ENCODE measurements at places on chromosomes 3 and 15.

GRCh38 chr15:84616235-84616634, 15.4 kb downstream of the ZSCAN2 start:
- no peak for DNase-seq

- no peak for DNase-seq
These were observed 71.0 kb downstream of the B3GNT5 start for GRCh38 chr3:183324083-183324482.

DNA sequence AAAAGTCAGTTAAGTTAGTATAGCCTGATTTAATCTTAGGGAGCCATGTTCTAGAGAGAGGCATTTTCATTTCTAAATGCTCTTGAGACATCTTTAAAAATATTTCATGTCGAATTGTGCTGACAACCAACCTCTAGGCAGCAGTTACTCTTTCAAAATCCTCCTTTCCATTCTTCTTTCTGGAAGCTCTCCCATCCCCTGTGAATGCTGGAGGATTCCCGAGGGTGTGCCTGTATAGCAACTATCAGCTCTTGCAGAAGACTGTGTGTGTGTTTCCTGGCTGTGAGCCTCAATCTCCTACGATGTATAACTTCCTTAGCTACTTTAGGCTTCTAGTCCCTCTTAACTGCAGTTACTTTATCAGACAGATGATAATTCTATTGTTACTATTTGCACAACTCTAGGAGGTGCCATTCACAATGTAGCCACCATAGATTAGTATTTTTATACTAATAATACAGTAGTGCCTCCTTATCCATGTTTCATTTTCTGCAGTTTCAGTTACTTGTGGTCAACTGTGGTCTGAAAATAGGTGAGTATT, 250.3 kb downstream of the EDEM1 start:
- no peak for DNase-seq

- no peak for DNase-seq
These were observed 278.0 kb downstream of the FOXP1 start for GRCh38 chr3:71305231-71306206.

GRCh38 chr3:57169872-57170623, 4.9 kb upstream of the IL17RD start:
- DNase-seq: peak; percentile 86

GRCh38 chr15:80495401-80495942, 91.3 kb downstream of the ARNT2 start:
- DNase-seq: no peak

- no peak for DNase-seq
These were observed 85.6 kb upstream of the RASGRF1 start for GRCh38 chr15:79176151-79176550.

GRCh38 chr3:197305854-197306253, 7.4 kb upstream of the DLG1 start:
- no peak for DNase-seq

- peak; percentile 93 for DNase-seq
These were observed 36.0 kb downstream of the TM2D3 start for GRCh38 chr15:101615986-101616848.

DNA sequence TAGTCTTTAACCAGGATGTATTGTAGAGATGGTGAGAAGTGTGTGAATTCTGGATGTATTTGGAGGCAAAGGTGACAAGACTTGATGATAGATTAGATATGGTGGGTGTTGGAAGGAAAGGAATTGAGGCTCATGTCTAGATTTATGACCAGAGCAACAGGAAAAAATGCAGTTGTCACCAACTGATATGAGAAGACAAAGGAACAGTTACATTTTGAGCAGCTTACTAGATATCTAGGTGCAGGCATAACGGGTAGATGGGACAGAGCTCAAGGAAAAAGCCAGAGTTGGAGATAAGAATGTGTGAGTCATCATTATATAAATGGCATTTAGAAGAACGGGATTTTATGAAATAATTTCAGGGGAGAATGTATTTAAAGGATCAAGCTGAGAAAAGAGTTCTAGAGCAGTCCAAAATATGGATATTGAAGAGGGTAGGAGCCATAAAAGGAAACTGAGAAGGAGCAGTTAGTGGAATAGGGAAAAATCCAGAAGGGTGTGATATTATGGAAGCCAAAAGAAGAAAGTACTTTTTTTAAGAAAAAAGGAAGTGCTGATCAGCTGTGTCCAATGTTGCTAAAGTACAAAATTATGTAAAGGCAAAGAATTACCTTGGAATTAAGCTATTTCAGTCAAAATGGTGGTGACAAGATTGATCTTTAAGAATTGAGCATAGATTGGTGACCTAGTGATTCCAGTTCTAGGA, 262.5 kb downstream of the CGGBP1 start:
- no peak for DNase-seq

DNA sequence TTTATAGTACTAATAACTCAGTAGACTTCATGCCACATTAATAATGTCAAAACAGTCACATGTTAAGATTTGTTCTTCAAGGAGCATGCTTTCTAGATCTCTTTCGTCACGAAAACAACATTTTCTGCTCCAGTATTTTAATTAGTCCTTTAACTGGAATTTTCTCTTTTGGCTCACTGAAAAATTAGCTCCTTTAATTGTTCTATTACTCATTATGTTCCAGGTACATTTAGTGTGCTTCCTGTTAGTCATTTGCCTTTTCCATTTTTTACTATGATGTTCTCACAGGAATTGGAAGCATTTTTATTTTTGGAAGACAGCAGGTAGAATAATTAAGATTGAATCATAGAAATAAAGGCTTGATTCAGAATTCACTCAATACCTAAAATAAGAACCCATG, 111.2 kb downstream of the SLC9A9 start:
- DNase-seq: no peak

DNA sequence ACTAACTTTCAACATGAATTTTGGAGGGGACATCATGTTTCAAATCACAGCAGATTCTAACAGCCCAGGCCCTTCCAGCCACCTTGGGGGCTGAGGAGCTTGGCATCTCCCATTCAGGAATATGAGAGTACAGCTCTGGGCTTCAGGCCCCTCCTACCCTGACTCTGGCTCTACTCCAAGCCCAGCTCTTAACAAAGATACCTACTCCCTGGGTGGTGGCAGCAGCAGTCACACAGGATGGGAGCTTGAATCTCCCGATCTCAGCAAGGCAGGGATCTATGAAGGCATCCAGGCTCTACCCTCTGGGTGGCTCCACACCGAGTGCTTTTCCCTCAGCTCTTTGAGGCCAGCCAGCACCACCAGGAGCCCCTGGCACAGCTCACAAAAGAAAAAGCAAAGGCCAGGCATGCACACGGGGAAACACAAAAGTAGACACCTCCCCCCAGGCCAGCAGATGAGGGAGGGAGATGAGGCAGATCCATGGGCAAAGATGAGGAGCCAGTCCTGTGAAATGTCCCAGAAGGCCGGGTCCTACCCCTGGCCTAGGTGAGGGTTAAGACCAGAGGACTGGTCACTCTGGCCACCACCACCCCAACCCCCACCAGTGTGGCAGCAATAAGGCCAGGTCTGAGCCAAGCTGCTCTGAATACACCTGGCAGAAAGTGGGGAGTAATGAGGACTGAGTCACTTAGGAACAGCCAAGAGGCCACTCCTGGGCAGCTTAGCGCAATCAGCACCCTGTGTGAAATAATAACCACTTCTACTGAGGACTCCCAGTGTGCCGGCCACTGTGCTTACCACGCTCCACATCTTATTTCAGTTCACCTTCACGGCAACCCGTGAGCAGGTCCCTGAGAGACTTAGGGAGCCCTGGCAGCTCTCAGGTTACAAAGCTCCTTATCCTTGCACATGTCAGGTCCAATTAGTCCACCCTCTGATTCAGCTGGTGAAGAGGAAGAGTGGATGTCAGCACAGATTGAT, 24.3 kb downstream of the PLA2G4F start:
- DNase-seq: no peak

- no peak for DNase-seq
These were observed 8.7 kb upstream of the ACSBG1 start for GRCh38 chr15:78243058-78243457.

GRCh38 chr3:164332831-164333802, 745.2 kb downstream of the SI start:
- no peak for DNase-seq

DNA sequence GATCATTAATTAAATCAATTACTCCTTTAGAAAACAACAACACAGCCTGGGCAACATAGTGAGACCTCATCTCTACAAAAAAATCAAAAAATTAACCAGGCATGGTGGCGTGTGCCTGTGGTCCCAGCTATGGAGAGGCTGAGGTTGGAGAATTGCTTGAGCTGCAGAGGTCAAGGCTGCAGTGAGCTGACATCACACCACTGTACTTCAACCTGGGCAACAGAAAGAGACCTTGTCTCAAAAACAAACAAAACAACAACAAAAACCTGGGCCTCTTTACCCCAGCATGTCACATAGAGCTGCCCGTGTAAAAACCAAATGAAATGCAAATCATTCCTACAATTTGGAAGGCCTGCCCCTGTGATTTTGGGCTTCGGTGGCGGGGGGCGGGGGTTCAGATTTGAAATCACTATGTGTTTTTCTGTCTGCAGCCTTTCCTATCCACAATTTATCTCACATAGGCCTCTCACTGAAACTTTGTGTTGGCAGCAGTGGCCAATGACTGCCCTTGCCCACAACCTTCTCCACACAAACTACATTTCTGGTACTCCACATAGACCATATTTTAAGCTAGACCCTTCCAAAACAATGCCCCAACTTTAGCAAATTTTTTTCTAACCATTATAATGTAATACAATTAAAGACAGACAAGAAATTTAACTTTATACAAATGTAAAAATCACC, 6.5 kb downstream of the ADAM10 start:
- no peak for DNase-seq
